ENCODE measurements at places on chromosomes 7 and 10.
A peak's percentile ranks its signal among the peaks of the same experiment; 100 is the strongest.

DNA sequence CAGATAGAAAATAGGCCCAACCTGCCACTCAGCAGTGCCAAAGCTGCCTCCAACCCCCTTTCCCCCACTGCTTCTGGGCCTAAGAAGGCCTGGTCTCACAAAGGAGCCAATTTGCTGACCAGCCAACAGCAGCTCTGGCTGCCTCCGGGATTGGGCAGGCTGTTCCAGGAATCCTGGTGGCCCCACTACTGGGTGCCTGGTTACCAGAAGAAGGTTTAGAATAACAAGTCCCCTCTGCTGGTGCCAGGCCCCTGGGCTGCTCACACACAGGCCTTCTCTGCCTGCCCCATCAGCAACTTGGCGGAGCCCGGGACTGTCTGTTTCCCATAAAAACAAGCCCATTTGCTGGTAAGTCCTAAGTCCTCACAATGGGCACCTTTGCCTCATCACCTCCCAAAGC lies 1.2 kb downstream of the PHKG1 start:
- DNase-seq: peak; percentile 56

GRCh38 chr7:99325001-99325493 lies 651 bp upstream of the ARPC1A start:
- DNase-seq: peak; percentile 35

DNA sequence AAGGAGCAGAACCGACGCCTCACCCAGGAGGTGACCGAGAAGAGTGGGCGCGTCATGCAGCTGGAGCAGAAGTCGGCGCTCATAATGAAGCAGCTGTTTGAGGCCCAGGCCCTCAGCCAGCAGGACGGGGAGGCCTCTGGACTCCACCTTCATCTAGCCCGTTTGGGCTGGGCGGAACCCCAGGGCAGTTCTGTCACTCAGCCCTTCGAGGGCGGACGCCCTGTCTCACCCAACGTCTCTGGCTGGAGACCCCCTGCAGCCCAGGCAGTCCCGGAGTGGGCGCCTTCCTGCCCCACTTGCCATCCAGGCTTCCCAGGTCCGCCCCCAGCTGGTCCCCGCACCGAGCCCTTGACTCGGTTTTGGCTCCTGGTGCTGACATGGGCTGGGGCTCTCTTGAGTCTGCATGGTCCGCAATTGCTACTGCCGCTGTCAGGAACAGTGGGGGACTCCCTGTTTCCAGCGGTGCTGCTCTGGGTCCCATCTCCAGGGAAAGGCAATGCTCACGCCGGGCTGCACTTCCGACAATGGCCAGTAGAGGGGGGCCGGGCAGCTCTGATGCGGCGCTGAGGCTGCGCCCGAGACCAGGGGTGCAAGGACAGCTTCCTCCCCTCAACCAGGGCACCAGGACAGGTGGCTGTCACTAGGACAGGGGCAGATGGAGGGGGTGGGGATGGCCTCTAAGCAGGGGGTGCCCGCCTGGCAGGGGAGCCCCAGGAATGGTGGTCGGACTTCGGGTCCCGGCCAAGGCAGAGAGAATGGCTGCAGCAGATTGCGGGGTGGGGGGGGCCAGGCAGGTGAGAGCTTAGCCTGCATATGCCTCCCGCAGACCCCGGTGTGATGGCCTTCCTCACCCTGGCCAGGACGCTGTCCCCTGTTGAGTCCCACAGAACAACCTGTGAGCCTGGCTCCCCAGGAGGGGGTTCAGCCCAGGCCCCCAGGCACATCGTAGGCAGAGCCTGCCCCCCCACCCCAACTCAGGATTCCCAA lies 71.2 kb upstream of the KCTD7 start:
- peak; percentile 67 for DNase-seq

- no peak for DNase-seq
Observed at GRCh38 chr7:55539380-55539779, 32.9 kb downstream of the VOPP1 start.

DNA sequence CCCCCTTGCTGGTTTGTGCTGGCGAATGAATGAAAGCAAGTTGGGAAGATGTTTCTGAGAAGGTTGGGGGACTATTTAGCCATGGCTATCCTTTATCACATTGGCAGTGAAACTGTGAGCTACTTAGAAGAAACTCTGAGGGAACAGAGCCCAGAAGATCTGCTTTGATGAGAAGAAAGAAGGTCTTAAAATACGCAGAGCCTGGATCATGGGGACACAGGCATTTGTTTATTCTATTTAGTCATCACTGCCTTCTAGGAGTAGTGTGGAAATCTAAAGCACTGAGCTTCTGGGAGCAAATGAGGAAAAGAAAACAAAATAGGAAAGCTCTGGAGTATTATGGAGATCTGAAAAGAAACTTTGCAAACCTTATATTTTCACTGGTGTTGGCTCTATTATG lies 28.5 kb downstream of the CPED1 start:
- no peak for DNase-seq

GRCh38 chr10:118586911-118587310 lies 8.5 kb downstream of the PRLHR start:
- no peak for DNase-seq

DNA sequence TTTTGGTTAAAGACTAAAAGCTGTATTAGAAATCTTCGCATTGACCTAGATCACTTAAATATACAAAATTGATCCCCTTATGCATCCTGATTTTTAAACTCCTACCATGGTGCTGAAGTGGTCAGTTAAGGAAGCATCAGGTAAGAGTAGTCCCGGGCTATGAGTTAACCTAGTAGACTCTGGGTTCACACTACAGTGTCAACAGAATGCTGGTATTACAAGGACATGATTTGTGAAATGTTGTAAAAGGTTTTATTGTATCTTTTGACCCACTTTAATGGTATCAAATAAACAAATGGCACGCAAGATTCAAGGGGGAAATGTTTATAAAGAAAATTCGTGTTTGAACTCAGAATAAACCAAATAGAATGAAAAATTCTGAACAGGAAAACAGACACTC lies 36.8 kb downstream of the RTKN2 start:
- DNase-seq: no peak

DNA sequence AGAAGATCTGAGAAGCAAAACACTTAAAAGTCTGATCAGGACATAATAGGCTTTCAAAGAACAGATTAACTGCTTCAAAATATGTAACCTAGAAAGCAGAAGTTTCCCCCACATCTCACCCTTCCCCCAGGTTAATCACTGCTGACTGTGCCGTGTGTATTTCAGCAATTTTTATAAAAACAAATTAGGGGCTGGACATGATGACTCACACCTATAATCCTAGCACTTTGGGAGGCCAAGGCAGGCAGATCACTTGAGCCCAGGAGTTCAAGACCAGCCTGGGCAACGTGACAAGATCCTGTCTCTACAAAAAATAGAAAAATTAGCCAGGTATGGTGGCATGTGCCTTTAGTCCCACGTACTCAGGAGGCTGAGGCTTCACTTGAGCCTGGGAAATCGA lies 67.6 kb upstream of the GATA3 start:
- no peak for DNase-seq

DNA sequence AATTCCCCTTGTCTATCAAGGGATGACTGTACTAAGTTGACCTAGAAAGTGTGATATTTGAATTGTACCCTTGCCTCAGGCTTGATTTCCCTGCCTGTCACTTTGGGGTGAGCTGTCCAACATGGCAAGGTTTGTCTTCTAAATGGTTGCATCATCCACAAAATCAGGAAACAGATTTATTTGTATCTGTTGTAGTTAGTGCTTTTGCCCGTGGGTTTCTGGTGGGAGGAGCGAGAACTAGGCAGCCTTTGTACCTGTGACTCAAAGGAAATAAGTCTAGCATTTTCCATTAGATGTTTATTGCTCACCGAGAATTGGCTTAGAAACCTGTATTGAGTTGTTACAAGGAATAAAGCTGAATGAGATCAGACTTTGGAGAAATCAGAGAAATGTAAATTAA lies 650.8 kb downstream of the LRMDA start:
- DNase-seq: no peak

DNA sequence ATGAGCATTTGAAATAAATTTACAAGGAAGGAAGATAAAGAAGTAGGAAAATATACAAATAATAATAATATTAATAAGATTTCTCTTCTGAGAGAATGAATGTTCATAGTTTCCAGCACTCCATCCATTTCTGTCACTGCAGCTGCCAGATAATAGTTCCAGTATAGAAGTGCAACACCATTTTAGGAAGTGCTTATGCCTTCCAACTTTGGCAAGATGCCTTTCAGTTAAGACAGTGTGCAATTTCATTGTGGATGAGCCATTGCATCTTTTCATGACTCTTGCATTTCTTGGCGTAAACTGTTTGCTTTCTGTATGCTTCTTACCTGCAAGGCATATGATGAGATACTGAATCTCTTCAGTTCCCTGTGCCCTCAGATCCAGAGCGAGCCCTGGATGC lies 185.0 kb downstream of the PDE1C start:
- no peak for DNase-seq

- no peak for DNase-seq
Observed at GRCh38 chr10:34670081-34670480, 145.0 kb downstream of the PARD3 start.

DNA sequence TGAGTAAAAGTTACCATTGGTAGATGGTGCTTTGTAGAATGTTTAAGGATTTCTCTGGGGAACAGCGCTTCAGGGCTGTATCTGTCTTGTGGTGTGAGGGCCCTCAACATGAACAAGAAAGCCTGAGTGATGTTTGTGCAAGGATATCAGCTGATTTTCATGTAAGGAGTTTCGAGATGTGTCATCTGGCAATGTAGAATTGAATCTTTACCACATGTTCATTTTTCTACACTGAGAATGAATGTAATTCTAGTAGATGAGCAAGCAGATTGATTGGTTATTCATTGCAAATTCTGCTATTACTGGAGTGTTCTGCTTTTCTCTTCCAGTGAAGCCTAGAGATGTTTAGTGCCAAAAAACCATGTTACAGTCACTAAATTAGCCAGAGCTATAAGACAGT lies 87.7 kb downstream of the ST7 start:
- no peak for DNase-seq

DNA sequence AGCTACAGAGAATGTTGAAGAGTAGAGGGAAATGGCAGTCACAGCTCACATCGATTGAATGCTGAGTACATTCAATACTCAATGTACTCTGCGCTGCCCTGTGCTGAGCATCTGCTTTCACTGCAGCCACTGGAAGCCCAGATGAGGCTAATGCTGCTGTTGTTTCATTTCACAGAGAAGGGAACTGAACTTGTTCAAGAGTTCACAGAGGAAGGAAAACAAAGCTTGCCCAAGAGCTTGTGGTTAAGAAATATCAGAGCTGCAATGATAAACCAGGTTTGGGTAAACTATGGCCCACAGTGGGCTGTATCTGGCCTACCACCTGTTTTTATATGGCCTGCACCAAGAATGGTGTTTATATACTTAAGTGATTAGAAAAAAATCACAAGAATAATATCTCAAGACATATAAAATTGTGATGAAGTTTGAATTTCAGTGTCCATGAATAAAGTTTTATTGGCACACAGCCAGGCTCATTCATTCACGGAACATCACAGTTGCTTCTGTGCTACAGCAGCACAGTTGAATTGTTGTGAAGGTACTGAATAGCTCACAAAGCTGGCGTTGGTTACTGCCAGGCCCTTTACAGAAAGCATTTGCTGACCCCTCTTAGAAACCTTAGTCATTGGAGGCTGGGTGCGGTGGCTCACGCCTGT lies 64.1 kb downstream of the CFAP58 start:
- DNase-seq: no peak

Data from right hindlimb (tissue), 1 donor.